ENCODE measurements at places on chromosomes 11 and 22.

- no peak for DNase-seq
These were observed 575.6 kb downstream of the INSC start for GRCh38 chr11:15690320-15690719.

DNA sequence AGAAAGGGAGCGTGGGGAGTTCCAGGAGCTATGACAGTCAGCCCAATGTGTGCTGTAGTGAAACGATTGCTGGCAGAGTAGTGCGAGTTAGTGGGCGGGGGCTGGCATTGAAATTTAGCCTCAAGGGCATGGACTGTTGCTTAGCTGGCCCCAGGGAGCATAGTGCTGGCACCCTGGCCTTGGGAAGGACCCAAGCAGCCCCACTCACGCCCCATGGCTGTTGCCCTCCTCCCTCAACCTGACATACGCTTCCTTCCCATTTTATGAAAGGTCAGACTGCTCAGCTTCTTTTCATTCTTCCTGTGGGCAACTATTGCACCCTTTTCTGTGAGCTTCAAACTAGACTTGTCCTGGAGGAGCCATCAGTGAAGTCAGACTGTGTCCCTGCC, 52.0 kb upstream of the SUSD2 start:
- DNase-seq: no peak

GRCh38 chr22:49303781-49304461, 523.8 kb downstream of the BRD1 start:
- DNase-seq: no peak

DNA sequence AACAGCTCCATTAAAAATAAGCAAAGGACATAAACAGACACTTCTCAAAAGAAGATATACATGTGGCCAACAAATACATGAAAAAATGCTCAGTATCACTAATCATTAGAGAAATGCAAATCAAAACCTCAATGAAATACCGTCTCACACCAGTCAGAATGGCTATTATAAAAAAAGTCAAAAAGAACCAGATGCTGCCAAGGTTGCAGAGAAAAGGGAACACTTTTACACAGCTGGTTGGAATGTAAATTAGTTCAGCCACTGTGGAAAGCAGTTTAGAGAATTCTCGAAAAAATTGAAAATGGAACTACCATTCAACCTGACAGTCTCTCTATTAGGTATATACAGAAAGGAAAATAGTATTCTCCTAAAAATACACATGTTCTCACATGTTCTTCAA, 102.4 kb upstream of the FIBIN start:
- DNase-seq: no peak

DNA sequence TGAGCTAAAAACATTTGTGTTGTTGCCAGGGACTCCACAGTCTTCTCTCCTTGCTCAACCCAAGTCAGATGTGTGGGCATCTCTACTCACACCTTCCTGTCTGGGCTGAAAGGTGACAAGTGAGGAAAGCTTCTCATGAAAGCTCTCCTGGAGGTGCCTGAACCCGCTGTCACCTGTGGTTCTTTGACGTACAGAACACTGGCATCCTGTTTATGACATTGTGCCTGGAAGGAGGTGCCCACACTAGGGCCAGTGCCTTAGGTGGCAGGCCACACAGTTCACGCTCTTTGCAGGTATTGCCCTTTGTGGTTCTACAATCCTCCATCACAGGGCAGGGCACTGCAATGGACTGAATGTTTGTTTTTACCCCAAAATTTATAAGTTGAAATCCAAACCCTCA, 108.5 kb downstream of the CD44 start:
- no peak for DNase-seq

GRCh38 chr11:95337175-95337957, 106.4 kb upstream of the SESN3 start:
- DNase-seq: no peak

GRCh38 chr11:46361283-46362155, 14.3 kb downstream of the DGKZ start:
- DNase-seq: no peak

DNA sequence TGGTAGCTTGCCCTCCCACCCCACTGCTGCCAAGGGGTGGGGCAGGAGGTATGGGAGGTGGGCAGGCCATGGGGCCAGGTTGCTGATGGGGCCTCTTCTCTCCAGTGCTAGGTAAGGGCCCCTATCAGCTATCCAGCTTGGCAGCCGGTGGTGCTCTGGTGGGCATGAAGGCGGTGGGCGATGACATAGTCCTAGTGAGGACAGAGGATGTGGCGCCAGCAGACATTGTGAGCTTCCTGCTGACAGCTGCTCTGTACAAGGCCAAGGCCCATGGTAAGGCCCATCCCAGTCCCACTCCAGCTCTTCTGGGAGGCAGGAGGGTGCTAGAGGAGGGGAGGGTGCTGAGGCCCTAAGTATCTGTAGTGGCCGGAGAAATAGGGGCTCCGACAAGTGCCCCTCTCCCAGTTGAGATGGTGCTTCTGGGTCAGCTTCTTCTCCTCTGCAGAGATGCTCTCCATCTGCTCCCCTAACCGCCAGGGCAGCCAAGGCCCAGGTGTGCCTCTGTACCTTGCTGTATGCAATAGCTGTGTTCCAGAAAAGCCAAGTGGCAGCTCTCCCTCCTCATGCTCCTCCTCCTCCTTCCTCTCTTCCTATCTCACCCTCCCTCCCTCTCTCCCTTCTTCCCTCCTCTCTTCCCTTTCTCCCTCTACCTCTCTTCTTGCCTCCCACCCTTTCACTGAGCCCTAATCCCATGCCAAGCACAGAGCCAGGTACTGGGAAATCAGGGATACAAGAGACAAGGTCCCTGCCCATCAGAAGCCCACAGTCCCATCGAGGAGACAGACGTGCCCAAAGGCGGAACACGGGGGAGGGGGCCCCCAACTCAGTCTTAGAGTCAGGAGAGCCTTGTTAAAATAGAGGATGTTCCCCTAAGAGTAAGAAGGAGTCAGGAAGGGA, 55.3 kb downstream of the OTOG start:
- DNase-seq: no peak

DNA sequence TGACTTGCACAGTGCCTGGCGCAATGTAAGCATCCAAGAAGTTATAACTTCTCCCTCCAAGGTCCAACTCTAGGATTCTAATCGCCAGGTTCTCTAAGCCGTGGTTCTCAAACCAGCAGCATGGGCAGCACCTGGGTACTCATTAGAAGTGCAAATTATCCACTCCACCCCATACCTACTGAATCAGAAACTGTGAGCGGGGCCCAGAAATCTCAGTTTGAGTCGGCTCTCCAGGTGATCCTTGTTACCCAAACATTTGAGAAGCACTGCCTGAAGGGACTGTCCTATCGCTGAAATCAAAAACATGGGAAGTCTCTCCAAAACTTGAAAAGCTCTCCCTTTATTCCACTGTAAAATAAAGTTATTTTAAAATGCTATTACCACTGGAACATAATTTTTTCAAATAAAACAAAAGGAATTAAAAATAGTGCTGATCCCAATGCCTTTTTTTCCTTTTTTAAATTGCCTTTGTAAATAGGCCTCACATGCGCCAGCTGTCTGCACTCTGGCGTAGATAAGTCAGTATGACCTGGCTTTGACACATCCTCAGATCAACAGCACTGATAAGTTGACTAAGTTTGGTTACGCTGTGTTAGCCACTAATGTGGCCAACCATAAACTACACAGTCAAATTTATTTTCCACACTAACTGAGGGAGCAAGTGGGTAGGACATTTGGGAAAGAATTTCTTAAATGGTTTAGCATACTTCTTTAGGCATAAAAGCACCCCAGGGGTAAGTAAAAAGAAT, 8.4 kb upstream of the CTR9 start:
- DNase-seq: no peak

- no peak for DNase-seq
These were observed 521.6 kb upstream of the FAT3 start for GRCh38 chr11:91703042-91703441.

GRCh38 chr11:33682019-33682418, 18.6 kb downstream of the C11orf91 start:
- no peak for DNase-seq

- no peak for DNase-seq
These were observed 147.6 kb downstream of the ME3 start for GRCh38 chr11:86524620-86525352.

DNA sequence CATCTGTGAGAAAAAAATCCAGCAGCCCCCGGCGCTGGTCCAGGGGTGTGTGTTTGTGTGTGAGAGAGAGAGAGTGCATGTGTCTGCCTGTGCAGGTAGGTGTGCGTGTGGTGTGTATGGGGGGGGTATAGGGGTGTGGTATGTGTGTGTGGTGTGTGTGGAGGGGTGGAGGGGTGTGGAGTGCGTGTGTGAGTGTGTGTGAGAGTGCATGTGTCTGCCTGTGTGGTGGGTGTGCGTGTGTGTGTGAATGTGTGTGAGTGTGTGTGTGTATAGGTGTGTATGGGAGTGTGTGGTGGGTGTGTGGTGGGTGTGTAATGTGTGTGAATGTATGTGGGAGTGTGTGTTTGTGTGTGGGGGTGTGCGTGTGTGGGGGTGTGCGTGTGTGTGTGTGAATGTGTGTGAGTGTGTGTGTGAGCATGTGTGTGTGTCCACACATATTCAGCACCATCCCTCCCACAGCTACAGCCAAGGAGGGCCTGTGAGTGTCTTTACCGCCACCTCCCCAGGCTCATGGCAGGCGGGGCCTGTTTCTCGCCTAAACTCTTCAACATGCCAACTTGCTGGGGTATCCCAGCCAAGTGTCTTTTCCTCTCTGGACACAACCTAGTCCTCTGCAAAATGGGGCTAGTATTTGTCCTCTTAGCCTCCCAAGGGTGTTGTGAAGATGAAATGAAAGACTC, 11.9 kb downstream of the LMO1 start:
- DNase-seq: no peak

- DNase-seq: no peak
These were observed 38.0 kb downstream of the MYH9 start for GRCh38 chr22:36349726-36350125.

DNA sequence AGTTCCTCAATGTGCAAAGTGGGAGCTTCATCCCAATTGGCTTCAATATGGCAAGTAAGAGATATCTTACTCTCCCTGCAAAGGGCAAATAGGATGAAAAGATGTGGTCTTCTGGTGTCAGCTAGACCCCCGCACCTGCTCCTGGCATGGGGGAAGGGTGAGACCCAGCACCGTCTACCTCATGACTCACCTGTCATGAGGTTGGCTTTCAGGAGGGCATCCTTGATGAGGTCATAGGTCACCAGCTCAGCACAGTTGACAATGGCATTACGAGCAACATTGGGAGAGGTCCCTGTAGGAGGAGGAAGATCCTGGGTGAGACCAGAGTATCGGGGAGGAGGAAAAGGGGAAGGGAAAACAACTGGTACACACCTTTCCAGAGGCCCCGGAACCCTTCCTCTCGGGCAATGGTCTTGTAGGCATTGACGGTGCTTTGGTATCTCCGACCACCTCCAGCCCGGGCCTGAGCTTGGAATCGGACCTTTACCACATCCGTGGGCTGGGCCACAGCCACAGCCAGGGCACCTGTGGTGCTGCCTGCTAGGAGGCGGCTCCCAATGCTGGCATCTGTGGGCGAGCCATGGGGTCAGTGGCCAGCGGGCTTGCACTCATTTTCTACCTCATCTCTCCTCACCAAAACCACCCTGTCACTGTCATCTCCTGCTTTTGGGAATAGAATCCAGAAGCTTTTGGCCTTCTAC, 6.0 kb downstream of the UCP2 start:
- DNase-seq: no peak

- no peak for DNase-seq
These were observed 13.6 kb downstream of the RNF185 start for GRCh38 chr22:31173386-31174145.

- DNase-seq: no peak
These were observed 9.6 kb downstream of the PEX26 start for GRCh38 chr22:18087350-18087855.

DNA sequence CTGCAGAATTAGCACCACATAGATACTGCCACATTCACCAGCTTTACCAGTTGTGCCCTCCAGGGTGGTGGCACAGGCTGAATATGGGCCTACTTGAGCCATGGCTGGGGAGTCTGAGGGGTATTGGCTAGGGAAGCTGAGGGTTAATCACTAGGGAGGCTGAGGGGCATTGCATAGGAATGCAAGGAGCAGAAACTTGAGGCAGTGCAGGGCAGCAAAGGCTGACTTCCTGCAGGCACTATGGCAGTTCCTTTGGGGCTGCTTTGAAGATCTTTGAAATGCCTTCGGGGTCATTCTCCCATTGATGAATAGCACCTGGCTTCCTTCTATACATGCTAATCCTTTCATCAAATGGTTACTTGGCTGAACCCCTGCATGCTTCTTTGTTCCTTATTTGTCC, 171.5 kb downstream of the RCN1 start:
- DNase-seq: no peak

- no peak for DNase-seq
These were observed 9.7 kb upstream of the THY1 start for GRCh38 chr11:119432484-119433357.

DNA sequence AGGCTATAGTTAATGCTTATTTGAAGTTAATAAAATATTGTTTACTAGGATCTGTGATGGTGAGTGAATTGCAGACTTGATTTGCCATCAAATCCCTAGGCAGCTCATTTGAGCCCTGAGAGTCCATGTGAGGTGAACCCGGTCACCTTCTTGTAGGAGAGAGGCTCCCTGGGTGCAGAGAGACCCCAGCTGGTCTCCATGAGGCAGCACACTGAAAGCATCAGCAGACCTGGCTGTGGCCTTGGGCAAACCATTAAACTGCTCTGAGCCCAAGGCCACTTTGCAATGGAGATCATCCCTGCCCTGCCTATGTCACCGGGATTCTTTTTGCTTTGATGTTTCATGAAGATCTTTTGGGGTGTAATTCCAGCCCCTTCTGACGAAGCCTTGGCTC, 125.2 kb downstream of the MICAL2 start:
- no peak for DNase-seq

GRCh38 chr11:72696866-72697700, 22.9 kb upstream of the PDE2A start:
- DNase-seq: no peak

DNA sequence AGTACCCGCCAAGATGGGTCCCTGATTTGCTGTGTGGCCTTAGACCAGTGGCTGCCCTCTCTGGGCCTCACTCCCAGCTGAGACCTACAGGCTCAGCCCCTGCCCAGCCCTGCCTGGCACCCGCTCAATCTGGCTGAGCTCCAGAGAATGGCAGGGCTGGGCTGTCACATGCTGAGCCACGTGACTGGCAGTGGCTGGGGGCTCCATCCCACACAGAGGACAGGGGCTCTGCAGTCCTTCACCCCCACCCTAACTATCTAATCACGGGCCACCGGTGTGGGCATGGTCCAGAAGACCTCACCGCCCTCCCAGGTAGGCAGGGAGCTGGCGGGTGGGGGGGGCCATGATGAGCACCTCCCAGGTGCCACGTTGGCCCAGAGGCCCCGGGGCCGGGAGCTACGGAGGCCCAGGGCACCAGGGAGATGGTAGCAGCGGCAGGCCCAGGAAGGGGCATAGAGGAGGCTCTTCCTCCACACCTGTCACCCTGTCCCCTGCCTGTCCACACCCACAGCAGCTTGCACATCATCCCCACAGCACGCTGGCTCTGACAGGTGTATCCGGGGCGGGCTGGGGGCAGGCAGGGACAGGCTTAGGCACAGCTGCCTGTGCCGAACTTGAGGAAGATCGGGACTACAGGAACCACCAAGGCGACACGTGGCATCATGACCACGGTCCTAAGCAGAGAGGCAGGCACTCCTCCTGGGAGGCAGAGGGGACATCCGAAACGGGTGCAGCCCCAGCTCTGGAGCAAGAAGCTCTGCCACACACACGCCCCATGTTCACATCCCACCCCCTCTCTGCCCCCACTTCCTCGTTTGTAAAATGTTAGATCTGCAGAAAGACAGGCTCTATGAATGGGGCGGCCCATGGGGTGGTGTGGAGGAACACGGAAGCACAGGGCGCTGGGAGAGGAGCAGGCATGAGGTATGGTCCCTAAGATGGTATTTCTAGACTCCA, 1.5 kb upstream of the ALDH3B1 start:
- peak; percentile 72 for DNase-seq
